ENCODE measurements at places on chromosomes 1 and 21.

DNA sequence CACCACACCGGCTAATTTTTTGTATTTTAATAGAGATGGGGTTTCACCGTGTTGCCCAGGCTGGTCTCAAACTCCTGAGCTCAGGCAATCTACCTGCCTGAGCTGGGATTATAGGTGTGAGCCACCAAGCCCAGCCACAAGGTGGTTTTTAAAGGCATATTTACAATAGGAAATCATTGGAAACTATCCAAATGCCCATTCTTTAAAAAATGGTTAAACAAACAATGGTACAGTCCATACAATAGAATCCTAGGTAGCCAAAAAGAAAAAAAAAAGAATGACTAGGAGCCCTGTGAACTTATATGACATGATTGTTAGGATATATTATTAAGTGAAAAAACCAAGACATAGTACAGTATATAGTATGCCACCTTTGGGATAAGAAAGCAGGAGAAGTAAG lies 5.3 kb downstream of the ATP2B4 start:
- no peak for DNase-seq

DNA sequence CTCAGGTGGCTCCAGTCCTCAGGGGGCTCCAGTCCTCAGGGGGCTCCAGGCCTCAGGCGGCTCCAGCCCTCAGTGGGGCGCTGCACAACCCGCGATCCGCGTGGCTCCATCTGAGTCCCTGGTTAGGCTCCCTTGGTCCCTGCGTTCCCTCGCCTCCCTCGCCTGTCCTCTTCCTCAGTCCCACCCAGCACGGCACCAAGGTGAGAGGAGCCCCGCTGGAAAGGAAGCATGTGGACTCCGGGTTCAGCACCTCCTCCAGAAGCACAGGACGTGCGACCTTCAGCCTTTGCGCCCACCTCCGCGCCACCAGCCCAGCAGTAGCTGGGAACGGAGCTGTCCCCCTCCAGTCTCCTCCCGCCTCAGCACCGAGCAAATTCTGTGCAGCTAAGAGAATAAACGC lies 8.1 kb upstream of the OR2M5 start:
- no peak for DNase-seq

DNA sequence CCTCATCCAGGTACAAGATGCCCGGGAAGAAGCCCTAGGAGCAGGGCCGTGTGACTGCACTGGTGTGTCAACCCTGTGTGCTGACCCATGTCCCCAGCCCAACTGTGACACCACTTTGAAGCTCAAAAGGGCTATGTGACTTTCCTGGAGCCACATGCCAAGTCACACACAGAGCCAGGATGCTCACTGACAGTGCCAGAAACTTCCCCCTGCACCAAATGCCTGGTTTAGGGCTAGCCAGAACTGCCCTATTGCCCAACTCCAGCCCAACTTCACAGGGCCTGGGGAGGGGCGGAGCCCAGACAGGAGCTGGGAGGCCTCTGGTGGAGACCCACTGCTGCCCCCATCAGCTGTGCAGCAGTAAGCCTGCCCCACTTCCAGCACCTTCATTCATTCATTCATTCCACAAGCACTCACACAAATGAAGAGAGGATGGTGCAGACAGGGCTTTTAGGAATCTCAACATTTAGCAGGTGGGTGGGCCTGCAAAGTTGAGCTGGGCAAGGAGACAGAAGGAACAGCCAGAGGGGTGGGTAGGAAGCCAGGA lies 36.7 kb downstream of the KCNQ4 start:
- no peak for DNase-seq

- DNase-seq = peak; percentile 80
Measured at GRCh38 chr1:8560611-8561544, 243.0 kb downstream of the SLC45A1 start.

DNA sequence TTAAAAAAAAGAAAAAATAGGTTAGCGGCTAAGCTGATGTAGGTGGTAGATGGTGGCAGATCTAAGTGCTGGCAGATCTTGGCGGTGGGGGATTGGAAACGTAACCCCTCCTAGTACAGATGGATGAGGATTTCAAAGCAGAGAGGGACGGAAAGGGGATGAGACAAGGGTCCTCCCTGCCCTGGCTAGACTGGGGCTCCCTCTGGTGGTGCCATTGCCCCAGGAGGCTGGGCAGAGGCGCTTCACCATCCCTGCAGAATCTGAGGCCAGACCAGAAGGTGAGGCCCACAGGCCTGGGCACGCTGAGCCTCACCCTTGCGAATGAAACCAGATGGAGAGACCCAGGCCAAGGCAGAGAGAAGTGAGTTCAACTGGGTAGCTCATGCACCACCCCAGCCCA lies 7.0 kb upstream of the PLEKHA6 start:
- DNase-seq = no peak

DNA sequence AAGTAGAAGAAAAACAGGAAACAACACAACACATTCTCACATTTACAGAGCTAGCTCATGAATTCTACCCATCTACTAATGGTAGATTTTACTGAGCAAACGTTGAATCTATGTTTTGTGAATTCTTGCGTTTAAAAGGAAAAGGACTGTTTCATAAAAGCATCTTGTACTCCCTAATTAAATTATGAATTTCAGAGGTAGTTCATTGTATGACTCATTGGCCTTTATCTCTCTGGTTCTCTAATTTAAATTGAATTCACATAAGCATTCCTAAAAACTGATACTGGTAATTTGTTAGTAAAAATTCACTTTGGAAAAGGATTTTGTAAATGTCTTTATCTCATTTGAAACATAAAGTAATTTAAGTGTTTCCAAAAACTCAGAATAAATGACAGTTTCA lies 687.3 kb downstream of the BRINP3 start:
- DNase-seq = no peak

GRCh38 chr21:42387843-42388340 lies 8.0 kb downstream of the TMPRSS3 start:
- DNase-seq = no peak

DNA sequence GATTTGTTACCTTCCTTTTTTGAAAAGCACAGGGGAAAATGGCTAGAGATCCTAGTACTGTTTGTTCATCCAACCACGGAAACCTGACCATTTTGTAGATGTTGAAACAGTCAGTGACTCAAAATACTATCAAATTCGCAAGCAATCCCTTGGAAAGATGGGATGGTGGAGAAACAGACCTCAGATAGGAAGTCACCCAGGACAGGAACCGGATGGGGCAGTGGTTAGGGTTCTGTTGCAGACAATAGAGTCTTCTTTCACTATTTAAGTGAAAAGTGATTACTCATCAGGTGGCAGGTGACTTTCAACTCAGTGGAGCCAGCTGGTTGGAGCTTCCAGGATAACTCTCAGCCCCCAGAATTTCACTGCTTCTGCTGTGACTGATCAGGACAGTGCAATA lies 17.0 kb downstream of the LHX4 start:
- no peak for DNase-seq

- DNase-seq = no peak
Measured at GRCh38 chr1:197303463-197303862, 35.4 kb downstream of the CRB1 start.

DNA sequence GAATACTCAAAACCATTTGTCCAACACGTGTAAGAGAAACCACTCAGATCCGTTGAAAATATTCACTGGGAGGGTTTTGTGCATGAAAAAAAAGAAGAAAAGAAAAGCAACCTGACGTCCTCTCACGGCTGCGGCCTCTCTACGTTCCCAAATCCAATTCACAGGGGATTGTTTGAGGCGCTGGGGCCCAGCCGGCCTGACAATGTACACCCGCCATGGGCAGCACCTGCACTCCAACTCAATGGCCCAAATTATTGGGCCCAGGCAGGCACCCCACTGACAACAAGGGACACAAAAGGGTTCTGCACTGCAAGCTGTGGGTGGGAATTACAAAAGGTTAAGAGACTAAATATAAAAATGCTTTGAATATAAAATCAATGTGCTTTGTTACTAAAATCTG lies 41.5 kb downstream of the MORN1 start:
- DNase-seq = no peak

GRCh38 chr1:201709564-201710295 lies 119.2 kb upstream of the IPO9 start:
- DNase-seq = peak; percentile 31

DNA sequence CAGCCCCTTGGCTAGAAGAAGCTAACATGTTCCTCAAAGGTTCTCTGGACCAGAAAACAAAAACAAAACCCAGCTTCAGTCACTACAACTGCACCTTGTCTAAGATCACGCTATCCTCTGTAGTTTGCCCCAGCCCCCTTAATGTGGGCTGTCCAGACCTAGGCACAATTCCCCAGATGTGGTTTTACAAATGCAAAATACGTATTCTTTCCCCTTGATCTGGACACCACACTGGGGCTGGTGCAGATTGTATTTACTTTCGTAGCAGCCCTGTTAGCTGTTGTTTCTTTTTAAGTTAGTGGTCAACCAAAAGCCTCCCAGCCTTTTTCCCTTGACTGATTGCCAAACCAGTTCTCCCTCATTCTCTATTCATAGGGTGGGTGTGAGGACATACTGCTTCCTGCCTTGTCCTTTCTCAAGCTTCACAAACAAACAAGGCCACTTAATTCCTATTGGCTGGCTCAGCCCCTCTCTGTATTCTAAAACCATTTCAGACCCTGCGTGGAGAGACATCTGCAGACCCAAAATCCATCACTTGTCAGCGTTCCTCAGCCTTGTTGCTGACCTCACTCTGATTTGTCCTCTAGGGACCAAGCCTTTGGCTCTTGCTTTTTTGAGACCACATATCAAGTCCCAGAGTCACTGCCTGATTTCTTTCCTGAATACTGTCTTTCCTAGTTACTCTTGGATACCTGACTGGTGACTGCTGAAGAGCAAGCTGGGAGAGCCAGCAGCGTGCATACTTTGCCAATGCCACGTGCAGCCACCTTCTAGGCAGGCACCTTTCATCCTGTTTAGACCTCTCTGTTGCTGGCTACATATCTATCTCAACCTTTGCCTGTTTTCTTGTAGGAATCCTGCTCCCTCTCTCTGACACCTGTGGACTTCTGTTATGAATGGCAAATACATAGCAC lies 96.4 kb upstream of the RAB3GAP2 start:
- DNase-seq = no peak

GRCh38 chr1:222620566-222620965 lies 2.7 kb downstream of the MIA3 start:
- no peak for DNase-seq

GRCh38 chr1:238648751-238649150 lies 737.6 kb upstream of the CHRM3 start:
- no peak for DNase-seq

GRCh38 chr1:187991944-187992343 lies 1163.2 kb downstream of the PLA2G4A start:
- DNase-seq = no peak

GRCh38 chr1:62588000-62588399 lies 9.3 kb upstream of the ANGPTL3 start:
- no peak for DNase-seq

DNA sequence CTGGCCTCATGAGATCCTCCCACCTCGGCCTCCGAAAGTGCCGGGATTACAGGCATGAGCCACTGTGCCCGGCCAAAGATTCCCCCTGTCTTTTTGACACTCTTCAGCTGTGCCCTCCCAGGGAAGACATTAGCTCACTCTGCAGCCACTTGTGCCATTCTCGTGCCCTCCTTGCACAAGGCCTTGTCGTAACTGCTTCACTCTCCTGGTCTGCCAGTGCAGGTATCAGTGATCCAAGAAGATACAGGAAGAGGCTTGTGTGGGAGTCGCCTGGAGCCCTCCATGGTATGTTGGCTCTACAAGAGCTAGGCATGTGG lies 22.0 kb upstream of the WDR26 start:
- no peak for DNase-seq

DNA sequence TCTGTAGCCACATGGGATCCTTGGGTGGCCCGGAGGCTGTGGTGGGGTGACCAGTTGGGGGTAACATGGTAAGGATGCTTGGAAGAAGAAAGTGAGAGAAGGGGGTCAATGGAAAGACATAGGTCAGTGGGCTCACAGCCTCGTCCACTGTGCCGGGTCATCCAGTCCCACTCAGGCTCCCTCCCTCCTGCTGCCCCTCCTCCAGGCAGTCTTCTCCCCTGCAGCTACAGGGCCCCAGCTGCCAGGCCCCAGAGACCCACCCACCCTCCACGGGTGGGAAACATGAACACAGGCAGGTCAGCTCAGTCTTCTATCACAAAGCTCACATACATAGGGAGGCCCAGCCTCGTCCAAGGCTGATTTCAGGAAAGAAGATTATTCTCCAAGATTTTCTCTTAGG lies 158.3 kb downstream of the ST6GALNAC5 start:
- DNase-seq = no peak

DNA sequence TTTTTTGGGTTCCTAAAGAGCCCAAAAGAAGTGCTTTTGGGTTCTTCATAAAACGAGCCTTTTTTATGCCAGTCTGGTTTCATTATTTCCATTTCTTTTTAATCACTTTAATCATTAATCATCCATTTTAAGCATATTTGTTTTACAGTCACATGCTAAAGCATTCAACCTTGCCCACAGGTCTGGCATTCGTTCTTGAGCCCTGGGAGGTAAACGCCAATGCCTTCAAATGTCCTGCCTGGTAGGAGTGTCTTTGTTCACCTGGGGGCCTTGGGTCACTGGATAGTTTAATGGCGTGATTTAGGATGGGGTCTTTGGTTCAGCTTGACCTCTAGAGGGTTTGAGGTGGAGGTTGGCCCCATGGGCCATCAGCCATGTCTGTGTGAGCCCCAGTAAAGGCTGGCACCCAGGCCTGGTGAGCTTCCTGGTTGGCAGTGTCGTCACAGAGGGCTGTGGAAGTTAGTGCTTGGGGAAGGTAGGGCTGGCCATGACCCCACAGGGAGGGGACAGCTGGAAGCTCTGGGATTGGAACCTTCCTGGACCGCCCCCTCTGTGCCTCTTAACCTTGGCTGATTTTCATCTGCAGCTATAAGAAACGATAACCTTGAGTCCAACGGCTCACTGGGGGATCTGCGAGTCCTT lies 20.2 kb downstream of the C1orf174 start:
- DNase-seq = no peak

DNA sequence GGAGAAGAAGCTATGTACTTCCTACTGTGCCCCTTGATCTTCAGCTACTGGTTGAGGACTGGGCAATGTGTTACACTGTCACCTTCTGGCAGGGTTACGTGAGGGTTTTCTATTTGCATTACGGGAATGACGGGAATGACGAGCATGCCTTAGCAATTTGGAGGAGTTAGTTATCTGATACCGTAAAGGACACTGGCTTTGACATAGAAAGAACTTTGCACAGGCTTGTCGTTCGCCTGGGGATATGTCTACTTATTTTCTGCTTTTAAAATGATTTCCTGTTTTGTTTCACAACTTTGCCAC lies 19.8 kb upstream of the ACBD6 start:
- no peak for DNase-seq
